Activated CD4-positive, alpha-beta T cell treated with anti-CD3 and anti-CD28 coated beads, Interleukin-2, amount 10 ng/mL, durations not matched to agents 7 days and 5 days (primary cell): ENCODE measurements at places on chromosomes 7 and 10. TPM values are rescaled to one million over a fixed set of nuclear protein-coding genes. Genes with fewer than 3 reads are reported as not detected.

The STRIP2 gene
- 10.7 TPM for total RNA-seq

DNA sequence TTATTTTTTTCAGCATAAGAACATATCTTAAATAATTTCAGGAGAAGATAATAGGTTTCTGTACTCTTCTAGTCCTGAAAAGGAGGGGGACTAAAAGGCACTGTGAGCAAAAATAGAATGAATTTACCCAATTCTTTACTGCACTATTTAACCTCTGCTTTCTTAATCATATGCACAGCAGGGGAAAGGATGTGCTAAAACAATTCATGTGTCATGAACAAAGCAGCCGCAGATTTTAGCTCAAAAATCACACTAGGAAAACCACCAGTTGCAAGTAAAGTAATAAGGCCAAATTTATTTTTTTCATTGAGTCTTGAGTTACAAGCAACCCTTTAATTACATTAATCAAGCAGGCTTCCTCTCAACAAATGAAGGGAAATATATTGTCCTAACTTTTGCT, 80.1 kb downstream of the CABCOCO1 start:
- no peaks in the 10 kb centered on the region for H3K36me3 ChIP-seq
- no peaks in the 10 kb centered on the region for H3K27me3 ChIP-seq
- no peak overlapping the region for H3K4me3 ChIP-seq
- H3K27ac ChIP-seq: no peak overlapping the region
- H3K4me1 ChIP-seq: no peaks in the 10 kb centered on the region

- H3K36me3 ChIP-seq: peaks cover 74% of the 10 kb centered on the region
- peaks cover 77% of the 10 kb centered on the region for H3K4me1 ChIP-seq
- DNase-seq: no peak
- H3K4me3 ChIP-seq: no peak overlapping the region
- H3K27ac ChIP-seq: no peak overlapping the region
- no peaks in the 10 kb centered on the region for H3K27me3 ChIP-seq
Observed at GRCh38 chr10:6574664-6575176, 5.4 kb downstream of the PRKCQ start.

- H3K4me3 ChIP-seq: no peak overlapping the region
- no peaks in the 10 kb centered on the region for H3K4me1 ChIP-seq
- H3K36me3 ChIP-seq: no peaks in the 10 kb centered on the region
- no peak for DNase-seq
Observed at GRCh38 chr7:94245500-94245899, 149.2 kb upstream of the COL1A2 start.

- no peaks in the 10 kb centered on the region for H3K27me3 ChIP-seq
- H3K27ac ChIP-seq: no peak overlapping the region
- H3K4me1 ChIP-seq: no peaks in the 10 kb centered on the region
- no peaks in the 10 kb centered on the region for H3K36me3 ChIP-seq
- DNase-seq: no peak
- H3K4me3 ChIP-seq: no peak overlapping the region
Observed at GRCh38 chr10:102565793-102566192, 62.0 kb downstream of the SUFU start.

DNA sequence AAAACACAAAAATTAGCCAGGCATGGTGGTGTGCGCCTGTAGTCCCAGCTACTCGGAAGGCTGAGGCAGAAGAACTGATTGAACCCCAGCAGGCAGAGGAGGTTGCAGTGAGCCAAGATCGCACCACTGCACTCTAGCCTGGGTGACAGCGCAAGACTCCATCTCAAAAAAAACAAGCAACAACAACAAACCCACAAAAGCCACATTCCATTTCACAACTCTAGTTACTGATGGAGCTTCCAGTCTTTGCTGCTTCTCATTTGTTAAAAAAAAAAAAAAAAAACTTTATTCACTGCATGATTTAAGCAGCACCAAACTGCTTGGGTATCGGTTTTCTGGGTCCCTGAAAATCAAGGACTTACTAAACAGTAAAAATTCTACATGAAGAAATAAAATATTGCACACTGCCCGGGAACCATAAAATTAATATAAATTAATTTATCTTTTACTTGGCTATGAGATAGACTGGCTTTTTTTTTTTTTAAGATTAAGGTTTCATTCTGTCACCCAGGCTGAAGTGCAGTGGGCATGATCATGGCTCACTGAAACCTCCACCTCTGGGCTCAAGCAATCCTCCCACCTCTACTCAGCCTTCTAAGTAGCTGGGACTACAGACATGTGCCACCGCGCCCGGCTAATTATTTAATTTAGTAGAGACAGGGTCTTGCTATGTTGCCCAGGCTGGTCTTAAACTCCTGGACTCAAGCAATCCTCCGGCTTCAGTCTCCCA, 42.0 kb downstream of the SRPK2 start:
- H3K36me3 ChIP-seq: no peaks in the 10 kb centered on the region
- peaks cover 65% of the 10 kb centered on the region for H3K4me1 ChIP-seq
- peak; percentile 61 for DNase-seq
- peak overlapping the region; percentile 91 for H3K27ac ChIP-seq
- peak overlapping the region; percentile 40 for H3K4me3 ChIP-seq

DNA sequence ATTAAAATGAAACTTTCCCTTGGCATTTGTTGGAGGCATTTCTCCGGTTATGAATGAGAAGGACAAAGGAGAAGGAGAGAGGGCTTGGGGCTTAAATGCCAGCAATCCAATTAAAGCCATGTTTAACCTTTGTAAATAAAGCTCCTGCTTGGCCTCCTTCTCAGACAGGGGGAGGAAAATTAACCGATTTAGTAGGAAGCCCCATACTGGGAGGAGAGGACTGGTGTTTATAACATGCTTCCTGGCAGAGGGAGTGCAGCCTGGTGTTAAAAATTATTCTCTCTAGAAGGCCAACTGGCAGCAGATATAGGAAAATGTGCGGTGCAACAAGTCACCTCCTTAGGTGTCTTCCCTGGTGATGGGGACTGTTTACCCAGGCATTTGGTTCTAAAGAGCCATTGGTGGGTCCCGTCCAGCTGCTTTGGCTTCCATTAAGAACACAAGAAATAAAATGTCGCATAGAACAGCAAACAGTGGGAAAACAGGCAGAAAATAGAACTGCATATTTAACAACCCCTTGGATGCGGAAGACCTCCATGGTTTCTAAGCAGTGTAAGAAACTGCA, 846.5 kb downstream of the TYW1 start:
- no peaks in the 10 kb centered on the region for H3K4me1 ChIP-seq
- H3K27me3 ChIP-seq: no peaks in the 10 kb centered on the region
- H3K27ac ChIP-seq: no peak overlapping the region
- H3K4me3 ChIP-seq: no peak overlapping the region
- no peak for DNase-seq
- no peaks in the 10 kb centered on the region for H3K36me3 ChIP-seq

DNA sequence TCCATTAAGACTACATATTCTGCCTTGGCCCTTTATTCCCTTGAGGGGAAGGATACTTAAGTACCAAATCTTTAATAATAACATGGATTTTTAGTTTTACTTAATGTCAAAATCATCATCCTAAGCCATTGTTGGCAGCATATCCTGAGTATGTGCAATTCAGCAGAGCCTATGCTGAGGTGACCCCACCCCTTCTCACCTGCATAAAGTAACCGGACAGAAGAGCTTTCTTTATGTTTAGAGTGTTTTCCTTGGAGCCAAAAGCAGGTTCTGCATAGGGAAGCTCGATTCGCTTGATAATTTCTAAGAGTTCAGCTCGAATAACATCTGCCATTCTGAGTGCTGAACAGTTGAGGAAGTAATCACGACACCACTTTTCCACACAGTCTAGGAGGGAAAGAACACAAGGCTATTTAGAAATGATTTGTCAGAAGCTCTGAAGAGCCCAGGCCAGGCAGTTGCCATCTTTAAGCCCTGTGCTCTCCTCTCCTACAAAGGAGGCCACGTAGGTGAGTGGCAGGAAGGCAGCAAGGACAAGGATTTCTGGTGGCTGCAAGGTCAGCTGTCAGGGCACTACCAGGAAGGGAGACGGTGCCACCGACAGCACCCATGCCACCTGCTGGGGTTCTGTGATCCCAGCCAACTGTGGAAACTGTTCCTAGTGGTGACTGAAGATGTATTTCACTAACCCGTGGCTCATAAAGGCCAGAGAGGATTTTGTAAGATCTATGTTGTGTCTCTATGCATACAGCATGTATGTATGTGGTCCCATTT, 15.6 kb downstream of the BCCIP start:
- H3K36me3 ChIP-seq: peaks cover 23% of the 10 kb centered on the region
- H3K27ac ChIP-seq: no peak overlapping the region
- no peaks in the 10 kb centered on the region for H3K4me1 ChIP-seq
- no peaks in the 10 kb centered on the region for H3K27me3 ChIP-seq
- no peak for DNase-seq

DNA sequence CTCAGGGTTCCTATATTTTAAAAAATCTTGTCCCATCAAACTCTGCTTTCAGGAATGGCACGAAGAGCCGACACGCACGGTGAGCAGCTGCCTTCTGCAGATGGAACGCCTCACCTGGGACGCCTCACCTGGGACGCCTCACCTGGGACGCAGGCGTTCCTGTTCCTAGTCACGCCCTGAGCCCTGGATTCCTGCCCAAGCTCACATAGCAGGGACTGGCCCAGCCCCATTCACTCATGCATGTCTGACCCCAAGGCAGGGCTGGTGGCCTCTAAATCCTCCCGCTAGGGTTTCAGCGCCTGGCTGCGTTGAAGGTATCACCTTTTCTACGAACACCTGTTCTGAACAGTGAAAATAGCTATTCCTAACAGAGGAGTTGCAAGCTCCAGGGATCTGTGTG, 49.8 kb downstream of the CARD11 start:
- H3K4me3 ChIP-seq: no peak overlapping the region
- no peak overlapping the region for H3K27ac ChIP-seq
- peaks cover 5% of the 10 kb centered on the region for H3K4me1 ChIP-seq
- peaks cover 84% of the 10 kb centered on the region for H3K36me3 ChIP-seq

- H3K27ac ChIP-seq: no peak overlapping the region
- H3K36me3 ChIP-seq: no peaks in the 10 kb centered on the region
- peaks cover 13% of the 10 kb centered on the region for H3K27me3 ChIP-seq
- DNase-seq: no peak
- H3K4me3 ChIP-seq: no peak overlapping the region
- no peaks in the 10 kb centered on the region for H3K4me1 ChIP-seq
Observed at GRCh38 chr7:29764227-29764626, 42.1 kb upstream of the WIPF3 start.

DNA sequence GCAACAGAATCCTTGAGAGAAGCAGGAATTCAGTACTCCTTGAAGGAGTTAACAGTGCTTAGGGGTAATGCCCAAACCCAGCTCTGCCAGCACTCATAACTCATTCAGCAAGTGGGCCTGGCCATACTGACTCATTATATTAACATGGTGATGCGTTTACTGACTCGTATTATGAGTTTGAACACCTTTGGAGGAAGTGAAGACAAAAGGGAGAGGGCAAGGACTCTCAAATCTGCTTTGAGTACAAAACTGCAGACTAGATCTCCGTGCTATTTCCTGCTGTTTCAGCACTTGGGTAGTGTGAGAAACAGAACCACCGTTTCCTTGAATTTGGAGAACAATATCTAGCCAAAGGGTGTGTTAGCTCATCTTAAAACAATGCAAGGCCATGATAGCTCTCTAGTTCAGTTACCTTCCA, 30.8 kb downstream of the SLC16A9 start:
- no peaks in the 10 kb centered on the region for H3K36me3 ChIP-seq
- no peak overlapping the region for H3K4me3 ChIP-seq
- H3K4me1 ChIP-seq: peaks cover 6% of the 10 kb centered on the region
- H3K27me3 ChIP-seq: no peaks in the 10 kb centered on the region

DNA sequence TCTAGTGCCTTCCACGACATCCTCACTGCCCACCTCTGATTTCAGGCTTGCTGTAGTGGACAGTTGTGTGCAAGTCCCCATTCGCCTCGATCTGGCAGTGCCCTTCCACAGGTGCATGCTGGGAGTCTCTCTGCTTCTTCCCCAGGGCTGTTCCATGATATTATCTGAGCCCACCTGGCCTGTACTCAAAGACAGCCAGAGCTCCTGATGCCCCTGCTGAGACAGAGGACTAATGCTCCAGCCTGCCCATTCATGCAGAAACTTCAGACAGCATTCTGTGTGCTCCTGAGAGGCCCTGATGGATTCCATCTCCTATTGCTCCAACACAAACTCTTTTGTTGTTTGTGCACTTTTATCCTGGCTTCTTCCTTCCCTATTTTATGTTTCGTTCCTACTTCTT, 164.8 kb upstream of the PRSS58 start:
- no peak overlapping the region for H3K4me3 ChIP-seq
- no peak for DNase-seq
- no peaks in the 10 kb centered on the region for H3K36me3 ChIP-seq
- no peak overlapping the region for H3K27ac ChIP-seq

The IQUB gene
- not detected for total RNA-seq

GRCh38 chr7:55509322-55509721, 63.0 kb downstream of the VOPP1 start:
- H3K27ac ChIP-seq: no peak overlapping the region
- DNase-seq: no peak
- no peaks in the 10 kb centered on the region for H3K27me3 ChIP-seq
- H3K4me1 ChIP-seq: peaks cover 29% of the 10 kb centered on the region
- no peak overlapping the region for H3K4me3 ChIP-seq

The TMEM229A gene
- total RNA-seq: not detected

DNA sequence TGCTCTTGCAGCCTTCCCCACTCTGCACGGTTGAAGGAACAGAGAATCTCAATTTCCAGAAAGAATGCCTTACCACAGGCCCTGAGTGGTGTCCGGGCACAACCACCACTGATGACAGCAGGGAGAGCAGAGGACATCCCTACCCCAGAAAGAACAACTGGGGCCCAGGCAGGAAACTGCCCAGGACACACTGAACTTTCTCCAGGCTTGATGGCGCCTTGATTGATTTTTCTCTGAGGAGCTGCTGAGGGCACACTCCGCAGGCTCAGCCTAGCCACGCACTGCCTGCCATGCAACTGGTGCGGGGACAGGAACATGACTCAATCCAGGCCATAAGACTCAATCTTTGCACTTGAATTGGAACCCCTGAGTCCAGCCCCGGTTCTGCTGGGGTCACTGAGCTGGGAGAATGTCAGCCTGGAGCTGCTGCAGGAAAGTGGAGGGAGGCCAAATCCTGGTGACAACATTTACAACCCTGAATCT, 5.9 kb downstream of the AKR1B1 start:
- H3K27ac ChIP-seq: no peak overlapping the region
- DNase-seq: no peak
- peaks cover 45% of the 10 kb centered on the region for H3K36me3 ChIP-seq
- H3K27me3 ChIP-seq: no peaks in the 10 kb centered on the region

The LRRC18 gene
- total RNA-seq: not detected

The MIOS gene
- 24.8 TPM for total RNA-seq

The NEURL1 gene
- 1.6 TPM for total RNA-seq
